Activated CD4-positive, CD25-positive, alpha-beta regulatory T cell treated with anti-CD3 and anti-CD28 coated beads, Interleukin-2, amount 50 U/mL, for 72 hours (primary cell): ENCODE measurements at places on chromosomes 4 and X.

DNA sequence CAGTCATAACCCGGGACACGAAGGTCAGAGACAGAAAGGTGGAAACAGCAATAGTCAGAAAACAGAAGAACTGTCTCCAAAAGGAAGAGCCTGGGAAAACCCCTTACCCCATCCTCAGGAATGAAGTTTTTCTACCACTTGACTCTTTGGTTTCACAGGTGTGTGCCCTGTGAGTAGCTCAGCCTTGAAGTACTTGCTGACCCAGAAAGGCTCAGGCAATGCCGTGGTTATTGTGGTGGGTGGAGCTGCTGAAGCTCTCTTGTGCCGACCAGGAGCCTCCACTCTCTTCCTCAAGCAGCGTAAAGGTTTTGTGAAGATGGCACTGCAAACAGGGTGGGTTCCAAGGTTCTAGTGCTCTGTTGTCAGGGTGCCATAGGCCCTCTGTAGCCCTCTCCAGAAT is 24.4 kb downstream of the DGAT2L6 start:
- DNase-seq: no peak

DNA sequence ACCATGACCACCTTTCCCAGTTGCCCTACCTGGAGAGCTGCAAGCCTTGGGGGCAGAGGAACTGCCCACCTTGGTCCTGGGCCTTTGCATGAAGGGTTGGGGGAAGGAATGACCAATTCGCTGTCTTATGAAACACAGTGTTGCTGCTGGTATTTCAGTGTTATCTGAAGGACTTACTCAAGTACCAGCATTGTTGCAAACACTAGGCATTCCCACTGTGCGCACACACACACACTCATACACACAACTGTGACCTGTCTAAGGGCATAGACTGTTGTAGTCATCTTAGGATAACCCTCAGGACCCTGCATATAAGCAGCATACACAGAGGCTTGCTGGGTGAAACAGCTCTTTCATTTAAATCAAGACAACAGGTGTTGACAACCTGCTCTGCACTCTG is 210.9 kb downstream of the EVC2 start:
- DNase-seq: no peak

DNA sequence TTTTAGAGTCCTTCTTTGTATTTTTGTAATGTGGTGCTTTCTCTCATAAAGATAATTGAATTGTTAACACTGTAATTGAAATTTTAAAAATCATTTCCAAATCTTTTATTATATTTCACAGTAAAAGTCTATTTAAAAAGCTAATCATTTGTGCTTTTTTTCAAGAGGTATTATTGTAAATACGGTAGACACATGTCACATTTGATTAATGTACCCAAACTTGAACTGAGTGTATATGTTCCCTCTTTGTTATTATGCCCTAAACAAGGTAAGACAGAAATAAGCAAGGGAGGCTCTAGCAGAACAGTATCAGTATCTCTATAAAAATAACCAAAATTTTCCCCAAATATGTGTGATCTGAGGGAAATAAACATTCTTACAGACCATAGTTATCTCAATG is 21.5 kb upstream of the LARP1B start:
- no peak for DNase-seq

DNA sequence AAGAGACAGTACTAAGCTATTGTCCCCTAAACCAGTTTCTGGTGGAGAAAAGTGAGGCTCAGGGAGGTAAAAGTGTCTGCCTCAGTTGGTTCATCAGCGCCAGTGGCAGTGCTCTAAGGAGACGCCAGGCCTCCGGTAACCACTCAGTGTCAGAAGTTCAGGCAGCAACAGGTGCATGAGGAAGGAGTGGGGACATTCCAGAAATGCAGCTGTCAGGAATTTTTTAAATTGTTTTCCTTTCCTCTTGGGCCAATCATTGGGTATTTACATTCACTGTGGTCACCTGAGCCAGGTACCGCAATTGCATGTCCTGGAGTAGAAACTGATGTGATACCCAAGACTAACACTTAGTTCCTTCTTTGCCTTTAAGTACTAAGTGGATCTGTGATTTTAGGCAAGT is 40.2 kb upstream of the HS3ST1 start:
- DNase-seq: no peak

DNA sequence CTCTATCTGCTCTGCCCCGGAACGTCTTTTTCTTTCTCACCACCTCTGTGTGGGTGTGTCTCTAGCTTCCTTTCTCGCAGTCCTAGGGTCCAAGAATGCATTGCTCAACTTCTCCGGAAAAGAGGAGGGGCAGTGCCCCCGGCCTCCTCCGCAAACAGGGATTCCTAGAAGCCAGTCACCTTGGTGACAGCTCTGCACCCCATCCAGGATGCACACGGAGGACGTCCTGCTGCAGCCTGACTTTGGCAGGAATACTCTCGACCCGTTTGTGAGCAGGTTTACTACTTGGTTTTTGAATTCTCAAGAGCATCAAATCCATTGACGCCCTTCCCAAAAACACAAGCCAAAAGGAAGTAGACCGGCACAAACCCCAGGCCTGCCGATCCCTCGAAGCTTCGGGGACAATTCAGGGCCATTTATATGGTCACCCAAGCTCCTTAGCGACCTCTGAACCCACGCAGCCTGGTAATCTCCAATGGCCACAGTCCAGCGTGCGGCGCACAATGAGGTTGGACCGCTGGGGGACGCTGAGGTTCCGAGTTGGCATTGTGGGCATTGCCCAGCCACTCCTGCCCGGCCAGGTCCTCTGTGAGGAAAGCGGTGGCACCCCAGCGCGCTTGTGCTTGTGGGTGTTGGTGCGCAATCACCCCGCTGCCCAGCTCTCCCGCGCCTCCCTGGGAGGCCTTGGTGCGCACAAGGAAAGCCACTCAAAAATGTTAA is 9.8 kb downstream of the NKX3-2 start:
- no peak for DNase-seq

GRCh38 chr4:797066-797465 is 28.9 kb downstream of the CPLX1 start:
- DNase-seq: no peak

DNA sequence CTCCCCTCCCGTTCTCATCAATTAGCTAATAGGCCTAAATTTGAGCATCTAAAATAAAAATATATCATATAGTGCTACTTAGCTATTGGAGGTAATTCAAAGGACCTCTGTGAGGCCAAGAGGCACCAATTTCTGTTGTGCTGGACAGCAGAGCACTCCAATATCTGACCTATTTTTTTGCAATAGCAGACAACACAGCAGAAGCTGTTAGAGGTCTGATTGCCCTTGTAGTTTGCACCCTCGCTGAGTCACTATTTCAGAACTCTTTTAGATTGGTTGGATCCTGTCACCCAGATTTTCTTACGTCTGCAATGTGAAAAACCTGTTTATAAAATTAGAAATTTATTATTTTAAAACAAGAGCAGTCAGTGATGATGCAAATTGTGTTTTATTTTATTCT is 184.1 kb downstream of the CEP135 start:
- DNase-seq: no peak
